ENCODE measurements at places on chromosomes 12 and 14.

DNA sequence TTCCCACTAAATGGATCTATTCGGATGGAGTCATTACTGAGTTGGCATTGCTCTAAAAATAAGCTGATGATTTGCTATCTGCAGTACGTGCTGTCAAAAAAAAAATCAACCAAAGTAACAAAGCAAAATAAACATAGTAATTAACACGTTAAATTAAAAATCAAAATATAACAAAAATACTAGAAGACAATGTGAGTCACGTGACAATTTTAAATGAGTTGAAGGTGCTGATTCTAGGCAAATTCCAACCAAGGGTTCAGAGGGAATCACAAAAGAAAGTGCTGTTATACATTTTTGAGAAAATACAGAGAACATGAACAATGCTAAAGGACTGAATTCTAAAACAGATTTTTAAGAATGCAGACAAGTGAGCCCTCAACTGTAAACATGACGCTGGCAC lies 45.2 kb upstream of the IFNG-AS1 start:
- DNase-seq = no peak

DNA sequence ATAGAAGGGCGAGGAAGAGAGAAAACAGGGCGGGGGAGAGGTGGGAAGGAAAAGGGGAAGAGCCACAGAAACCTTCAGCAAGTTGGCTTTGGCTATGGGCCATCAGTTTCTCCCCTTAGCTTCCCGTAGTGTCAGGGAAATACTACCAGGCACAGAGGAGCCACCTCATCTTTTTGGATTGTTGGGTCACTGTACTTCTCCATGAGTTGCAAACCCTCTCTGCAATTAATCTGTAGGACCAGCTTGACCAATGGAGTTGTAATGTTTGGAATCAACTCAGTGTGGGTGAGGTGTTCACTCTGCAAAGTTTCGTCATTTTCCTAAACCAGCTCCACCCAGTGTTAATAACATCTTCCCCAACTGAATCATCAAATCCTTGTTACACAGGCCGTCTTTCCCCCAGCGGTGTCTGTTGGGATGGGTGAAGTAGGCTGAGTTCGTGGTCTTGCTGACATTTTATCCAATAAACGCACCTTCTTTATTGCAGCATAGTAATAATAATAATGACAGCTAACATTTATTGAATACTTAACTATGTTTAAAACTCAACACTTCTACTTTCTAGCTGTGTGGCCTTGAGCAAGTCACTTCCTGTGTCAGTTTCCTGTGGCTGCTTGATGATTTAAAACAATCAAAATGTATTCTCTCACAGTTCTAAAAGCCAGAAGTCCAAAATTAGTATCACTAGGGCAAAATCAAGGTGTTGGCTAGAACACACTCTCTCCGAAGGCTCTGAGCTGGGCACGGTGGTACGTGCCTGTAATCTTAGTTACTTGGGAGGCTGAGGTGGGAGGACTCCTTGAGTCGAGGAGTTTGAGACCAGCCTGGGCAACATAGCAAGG lies 8.1 kb upstream of the GLTP start:
- no peak for DNase-seq

DNA sequence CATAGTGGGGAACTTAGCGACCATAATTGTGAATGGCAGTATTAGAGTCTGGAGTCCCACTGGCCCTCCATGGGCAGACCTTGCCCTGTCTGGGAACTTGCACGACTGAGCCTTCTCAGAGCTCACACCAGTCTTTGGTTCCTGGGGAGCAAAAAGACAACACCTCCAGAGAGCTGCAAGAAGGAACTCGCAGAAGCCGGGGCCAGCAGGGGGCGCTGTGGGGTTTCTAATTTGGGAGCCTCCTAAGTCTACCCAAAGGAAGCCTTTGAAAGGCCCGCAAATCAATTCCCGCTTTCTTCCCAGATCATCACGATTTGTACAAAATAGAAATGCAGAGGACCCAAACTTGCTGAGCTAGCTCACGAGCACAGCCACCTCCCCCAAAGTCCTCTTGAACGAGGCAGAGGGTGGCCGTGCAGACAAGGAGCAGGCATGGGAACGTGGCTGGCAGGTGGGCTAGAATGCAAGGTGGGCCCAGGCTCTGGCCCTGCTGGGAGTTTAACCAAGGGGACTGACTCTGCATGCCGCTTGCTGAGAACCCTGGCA lies 46.3 kb upstream of the FBXO21 start:
- peak; percentile 45 for DNase-seq

GRCh38 chr14:36829547-36829946 lies 167.9 kb downstream of the PAX9 start:
- no peak for DNase-seq

DNA sequence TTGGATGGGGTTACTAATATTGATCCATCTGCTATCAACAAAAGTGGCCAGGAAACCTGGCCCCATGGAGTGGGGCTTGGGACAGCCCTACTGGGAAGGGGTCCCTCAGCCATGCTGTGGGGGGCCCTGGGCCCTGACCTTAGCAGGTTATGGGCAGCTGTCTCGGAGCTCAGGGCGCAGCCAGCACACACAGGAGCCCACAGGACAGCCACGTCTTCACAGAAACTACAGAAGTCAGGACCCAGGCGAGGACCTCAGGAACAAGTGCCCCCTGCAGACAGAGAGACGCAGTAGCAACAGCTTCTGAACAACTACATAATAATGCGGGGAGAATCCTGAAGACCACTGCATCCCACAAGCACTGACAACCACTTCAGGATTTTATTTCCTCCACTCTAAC lies 11.9 kb upstream of the FKBP11 start:
- DNase-seq = no peak

- DNase-seq = no peak
Observed at GRCh38 chr14:74609721-74610120, 2.3 kb downstream of the LTBP2 start.

DNA sequence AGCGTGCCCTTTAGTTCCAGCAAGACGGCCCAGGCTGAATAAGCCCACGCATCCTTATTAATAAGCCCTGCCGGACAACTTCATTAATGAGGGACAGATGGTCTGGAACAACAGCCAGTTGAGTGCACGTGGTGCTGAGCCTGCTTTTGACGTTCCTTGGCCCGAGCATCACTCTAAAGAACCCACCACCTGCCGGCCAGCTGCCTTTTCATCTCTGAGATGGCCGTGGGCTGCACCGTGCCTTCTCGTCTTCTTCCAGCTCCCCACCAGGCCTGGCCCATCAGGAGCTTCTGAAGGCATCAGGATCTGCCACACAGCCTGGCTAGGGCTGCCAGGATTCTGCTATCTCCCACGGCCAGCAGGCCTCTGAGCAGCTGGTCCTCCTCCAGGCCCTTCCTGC lies 80.0 kb downstream of the AACS start:
- no peak for DNase-seq
